ENCODE measurements at places on chromosomes 12 and 14.

DNA sequence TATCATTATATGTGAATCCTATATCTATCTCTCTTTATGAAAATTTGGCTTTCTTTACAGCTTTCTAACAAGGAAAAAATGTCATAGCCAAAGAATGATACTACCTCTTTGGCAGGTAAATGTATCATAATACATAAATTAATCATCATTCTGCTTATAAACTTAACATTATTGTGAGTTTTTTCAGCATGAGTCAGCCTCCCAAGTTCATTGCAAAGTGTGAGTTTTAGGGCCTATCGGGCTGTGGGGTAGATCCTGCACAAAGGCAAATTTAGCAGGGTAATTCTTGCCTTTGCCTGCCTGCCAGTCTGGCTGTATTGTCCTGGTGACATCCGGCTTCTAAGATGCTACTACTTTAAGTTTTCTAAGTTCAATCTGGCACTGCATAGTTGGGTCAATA is 412.6 kb downstream of the MDGA2 start:
- no peak for DNase-seq

- DNase-seq = no peak
These were observed 154.1 kb upstream of the FUT8 start for GRCh38 chr14:65258391-65258790.

- DNase-seq = peak; percentile 26
These were observed 787 bp downstream of the HECTD4 start for GRCh38 chr12:112381406-112381882.

DNA sequence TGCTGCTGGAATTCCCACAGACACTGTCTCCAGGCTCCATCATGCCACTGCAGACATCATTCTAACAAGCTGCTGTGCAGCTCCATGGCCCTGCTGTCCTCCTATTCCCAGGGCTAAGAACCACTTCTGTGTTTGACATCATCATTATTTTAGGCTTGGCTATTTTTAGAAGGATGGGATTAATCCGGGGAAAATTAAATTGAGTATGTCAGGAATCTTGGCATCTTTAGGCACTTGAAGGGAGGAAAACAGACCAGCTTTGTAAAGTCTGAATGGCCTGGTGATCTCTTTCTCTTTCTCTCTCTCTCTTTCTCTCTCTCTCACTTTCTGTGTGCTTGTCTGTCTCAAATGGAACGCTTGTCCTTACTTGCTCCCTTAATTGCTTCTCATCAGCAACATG is 568.3 kb upstream of the FLRT2 start:
- no peak for DNase-seq

GRCh38 chr12:118391424-118391823 is 15.1 kb downstream of the SUDS3 start:
- no peak for DNase-seq

- peak; percentile 4 for DNase-seq
These were observed 31.8 kb upstream of the OR10A7 start for GRCh38 chr12:55188974-55189556.

DNA sequence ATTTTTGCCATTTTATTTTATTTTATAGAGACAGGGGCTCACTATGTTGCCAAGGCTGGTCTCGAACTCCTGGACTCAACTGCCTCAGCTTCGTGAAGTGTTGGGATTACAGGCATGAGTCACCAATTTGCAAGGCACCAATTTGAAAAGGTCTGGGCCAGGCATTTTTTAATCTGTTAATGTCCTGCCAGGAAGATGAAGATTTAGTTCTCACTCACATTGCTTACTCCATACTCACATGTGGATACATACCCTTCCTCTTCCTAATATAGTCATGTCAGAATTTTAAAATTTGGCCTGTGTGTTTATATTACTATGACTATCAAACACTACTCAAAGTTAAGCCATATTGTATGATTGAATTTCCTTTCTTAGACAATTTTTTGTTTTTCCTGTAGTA is 15.3 kb upstream of the EML1 start:
- no peak for DNase-seq

DNA sequence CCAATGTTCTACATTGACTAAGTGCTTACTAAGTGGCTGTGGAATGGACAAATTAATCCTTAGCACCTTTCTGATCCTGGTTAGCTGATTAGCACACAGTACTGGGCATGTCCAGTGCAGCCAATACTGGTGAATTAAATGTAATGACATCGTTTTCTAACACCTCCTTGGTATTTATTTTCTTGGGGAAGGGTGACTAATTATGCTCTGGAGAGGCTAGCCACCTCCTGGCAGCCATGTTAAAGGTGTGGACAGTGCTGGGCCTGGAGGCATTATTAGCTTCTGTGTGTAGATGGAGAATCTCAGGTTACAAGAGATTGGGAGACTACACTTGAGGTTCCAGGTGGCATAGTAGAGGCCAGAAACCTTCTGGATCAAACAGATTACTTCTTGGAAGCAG is 230.9 kb upstream of the DDHD1 start:
- DNase-seq = no peak

DNA sequence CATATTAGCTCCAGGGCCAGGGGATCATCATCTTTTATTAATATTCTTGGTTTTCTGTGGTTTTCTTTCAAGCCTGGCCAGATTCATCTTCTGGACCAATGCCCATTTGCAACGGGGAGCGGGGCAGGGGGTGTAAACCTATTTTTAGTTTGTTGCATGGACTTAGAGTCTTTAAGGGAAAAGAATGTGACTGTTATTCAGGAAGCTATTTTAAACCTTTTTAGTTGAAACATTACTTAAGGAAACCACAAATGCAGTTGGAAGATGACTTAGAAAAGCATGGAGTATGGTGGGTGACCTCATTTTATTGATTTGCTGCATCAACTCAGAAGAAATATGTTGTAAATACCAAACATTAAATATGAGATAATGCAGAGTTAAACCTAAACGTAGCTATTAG is 368.4 kb upstream of the E2F7 start:
- no peak for DNase-seq

DNA sequence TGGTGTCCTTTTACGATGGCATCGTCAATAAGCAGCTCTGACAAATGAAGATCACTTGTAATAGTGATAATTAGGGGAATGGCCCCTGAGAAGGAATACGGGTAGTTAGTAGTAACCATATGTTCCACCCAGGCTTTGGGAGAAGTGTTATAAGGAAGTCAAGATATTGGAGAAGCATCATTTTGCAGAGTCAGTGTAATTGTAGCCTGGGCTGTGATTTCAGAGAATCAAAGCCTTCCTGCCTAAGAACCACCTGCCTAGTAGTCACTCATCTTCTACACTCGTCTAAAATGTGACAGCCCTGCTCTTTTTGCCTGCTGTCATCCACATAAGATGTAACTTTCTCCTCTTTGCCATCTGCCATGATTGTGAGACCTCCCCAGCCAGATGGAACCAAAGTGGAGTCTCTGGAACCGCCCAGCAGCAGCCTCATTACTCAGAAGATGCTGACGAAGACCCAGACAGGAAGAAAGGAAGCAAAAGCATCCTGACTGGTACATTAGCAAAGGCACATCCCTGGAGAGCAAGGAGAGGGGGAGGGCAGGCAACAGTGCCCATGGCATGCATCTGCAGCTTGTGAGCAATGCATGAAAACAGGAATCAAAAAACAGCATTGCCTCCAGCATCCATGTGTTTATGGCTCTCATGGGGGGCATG is 12.6 kb upstream of the EDDM3A start:
- DNase-seq = no peak

GRCh38 chr12:2876431-2877046 is 435 bp downstream of the FOXM1 start:
- no peak for DNase-seq

DNA sequence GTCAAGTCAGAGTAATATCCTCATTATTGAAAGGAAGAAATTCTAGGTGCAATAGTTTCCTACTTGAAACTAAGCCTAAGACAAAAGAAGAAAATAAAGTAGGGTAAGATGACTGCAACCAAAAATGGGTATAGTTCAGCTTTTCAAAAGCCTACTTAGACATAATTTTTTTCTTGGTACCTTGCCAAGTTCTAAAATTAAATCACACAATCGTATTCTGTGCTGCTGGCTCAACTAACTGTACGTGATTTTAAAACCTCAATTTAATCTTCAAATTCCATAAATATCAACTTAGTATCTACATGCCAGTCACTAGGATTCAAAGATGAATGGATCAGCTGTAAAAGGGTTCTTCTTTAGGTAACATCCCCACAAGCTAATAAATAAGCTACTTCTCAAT is 56.9 kb downstream of the SCAF11 start:
- DNase-seq = no peak

GRCh38 chr14:46885566-46885965 is 234.0 kb upstream of the RPL10L start:
- no peak for DNase-seq

Data from activated gamma-delta T cell treated with anti-CD3 and anti-CD28 coated beads, Interleukin-2, amount 50 U/mL, for 16 hours (primary cell).